ENCODE measurements at places on chromosomes 12 and 14.

GRCh38 chr14:103343905-103344797, 10.1 kb downstream of the EIF5 start:
- no peak for DNase-seq

- peak; percentile 22 for DNase-seq
These were observed 516 bp downstream of the ANKRD9 start for GRCh38 chr14:102508774-102509745.

GRCh38 chr14:103488960-103489359, 33.7 kb downstream of the CKB start:
- peak; percentile 57 for DNase-seq

- no peak for DNase-seq
These were observed 36.8 kb upstream of the GLIPR1 start for GRCh38 chr12:75443709-75444108.

GRCh38 chr12:118813778-118814357, 167.5 kb upstream of the SRRM4 start:
- DNase-seq, result no peak

DNA sequence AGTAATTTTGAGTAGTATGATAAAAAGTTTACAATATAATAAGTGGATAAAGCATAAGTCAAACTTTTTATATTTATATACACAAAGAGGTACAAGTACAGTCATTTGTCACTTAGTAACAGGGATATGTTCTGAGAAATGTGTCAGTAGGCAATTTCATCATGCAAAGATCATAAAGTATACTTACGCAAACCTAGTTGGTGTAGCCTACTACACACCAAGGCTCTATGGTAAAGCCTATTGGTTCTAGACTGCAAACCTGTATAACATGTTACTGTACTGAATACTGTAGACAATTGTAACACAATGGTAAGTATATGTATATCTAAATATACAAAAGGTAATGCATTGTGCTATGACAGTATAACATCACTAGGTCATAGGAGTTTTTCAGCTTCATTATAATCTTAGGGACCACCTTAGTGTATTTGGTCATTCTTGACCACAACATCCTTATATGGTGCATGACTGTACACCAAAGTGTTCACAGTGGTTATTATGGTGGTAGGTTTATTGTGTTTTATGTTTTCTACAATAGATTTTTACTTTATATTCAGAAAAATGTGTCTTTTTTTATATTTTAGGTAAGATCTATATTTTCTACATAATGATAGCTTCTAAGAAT, 14.9 kb upstream of the SCFD1 start:
- peak; percentile 58 for DNase-seq

GRCh38 chr12:79555028-79555925, 135.5 kb downstream of the PAWR start:
- DNase-seq, result peak; percentile 71

DNA sequence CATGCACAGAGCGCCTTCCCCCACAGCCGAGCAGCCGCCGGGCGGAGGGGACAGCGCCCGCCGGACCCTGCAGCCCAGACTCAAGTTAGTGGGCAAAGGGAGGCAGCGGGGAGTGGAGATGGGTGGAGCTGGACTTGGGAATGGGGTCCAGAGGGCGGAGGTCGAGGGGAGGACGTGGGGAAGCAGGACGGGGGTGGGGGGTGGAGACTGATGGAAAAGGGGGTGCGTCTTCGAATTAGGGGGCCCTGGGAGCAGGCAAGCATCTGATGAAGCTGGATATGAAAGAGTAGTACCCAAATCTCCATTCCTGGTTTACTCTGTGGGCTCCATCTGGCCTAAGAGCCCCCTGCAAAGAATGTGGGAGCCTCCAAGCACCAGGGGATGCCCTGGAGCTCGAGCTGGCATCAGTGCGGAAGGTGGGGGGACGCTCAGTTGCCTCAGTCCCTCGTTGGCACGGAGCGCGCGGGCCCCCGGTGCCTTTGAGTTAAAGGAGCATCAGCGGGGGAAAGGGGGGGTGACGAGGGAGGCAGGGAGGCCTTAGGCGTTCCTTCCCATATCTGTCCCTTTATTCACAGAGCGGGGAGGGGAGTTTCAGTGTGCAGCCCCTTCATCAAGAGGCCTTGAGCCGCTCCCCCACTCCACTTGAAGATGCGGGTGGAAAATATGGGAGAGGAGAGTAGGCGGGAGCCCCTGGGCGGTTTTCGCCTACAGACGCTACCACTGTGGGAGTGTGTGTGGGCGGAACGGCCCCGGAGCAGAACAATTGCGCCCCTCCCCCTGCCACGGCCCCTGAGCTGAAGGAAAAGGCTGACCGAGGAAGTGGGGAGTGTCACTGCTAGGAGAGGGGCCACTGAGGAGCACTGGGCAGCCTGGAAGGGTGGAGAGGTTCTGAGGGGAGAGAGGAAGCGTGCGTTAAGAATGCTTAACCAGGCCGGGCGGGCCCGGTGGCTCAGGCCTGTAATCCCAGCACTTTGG, 644 bp downstream of the NAB2 start:
- DNase-seq, result peak; percentile 55

GRCh38 chr12:53495903-53496751, 3.1 kb downstream of the MAP3K12 start:
- peak; percentile 58 for DNase-seq

DNA sequence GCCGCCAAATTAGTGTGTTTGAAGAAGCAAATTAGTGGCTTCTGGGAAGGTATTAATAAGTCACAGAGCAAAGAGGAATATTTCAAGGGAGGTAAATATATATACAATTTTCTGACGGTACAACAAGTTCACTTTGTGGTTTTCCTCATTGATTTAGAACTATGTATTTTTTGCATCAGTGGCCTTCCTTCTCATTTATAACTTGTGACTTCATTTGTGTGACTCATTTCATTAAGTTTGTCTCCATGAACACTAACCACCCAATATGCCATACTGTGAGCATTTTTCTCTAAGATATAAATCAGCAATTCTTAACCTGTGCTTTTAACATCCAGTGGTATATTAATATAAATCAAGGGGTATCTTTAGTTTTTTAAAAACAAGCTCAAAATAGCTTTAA, 29.3 kb upstream of the ARHGAP5 start:
- peak; percentile 24 for DNase-seq

DNA sequence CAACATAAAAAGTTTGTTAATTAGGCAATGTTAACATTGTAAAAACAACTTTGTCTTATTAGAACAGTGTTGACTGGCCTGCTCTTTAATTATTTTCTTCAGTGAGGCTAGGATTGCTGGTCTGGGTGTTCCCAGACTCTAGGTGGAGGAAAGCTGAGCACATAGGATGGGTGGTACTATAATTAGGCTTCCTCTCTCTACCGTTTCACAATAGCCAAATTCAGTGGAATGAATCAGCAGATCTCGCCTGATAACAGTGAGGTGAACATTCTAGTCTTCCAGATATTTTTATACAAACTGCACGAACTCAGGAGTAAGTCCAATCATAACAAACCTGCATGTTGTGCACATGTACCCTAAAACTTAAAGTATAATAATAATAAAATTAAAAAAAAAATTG, 11.9 kb downstream of the PTGDR start:
- DNase-seq, result peak; percentile 20

DNA sequence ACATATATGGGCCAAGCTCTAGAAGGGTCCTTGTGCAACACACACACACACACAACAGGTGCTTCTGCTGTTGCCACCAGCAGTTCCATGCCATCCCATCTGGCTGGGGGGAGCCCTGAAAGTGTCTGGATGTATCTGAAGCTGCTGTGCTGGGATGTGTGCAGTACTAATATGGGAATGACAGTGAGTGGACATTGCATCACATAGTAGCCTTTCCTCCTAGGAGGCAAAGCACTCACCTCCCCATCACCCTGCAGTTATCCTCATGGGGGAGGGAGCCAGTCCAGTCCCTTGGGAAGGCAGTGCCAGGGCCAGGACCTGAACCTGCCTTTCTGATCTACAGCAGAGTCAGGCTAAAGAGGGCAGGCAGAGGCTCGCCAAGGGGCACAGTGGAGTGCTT, 208.9 kb downstream of the CACNA1C start:
- no peak for DNase-seq

GRCh38 chr12:1924996-1925683, 6.7 kb upstream of the CACNA2D4 start:
- DNase-seq, result no peak

DNA sequence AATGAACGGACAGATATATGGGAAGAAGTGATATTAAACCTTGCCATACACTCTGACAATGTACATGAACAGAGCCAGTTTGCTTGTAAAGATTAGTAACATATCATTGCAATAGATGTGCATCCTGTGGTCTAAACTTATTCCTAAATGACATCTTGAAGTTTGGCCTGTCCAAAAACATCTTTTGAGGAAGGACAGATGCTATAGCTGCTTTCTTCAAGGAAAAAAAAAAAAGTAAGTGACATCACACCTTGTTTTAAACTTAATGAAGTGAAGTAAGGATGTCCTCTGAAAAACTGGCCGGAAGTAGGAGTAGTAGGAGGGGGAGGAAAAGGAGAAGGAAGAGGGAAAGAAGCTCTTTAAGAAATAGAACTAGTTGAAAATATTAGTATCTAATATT, 132.8 kb downstream of the RAD51B start:
- no peak for DNase-seq

DNA sequence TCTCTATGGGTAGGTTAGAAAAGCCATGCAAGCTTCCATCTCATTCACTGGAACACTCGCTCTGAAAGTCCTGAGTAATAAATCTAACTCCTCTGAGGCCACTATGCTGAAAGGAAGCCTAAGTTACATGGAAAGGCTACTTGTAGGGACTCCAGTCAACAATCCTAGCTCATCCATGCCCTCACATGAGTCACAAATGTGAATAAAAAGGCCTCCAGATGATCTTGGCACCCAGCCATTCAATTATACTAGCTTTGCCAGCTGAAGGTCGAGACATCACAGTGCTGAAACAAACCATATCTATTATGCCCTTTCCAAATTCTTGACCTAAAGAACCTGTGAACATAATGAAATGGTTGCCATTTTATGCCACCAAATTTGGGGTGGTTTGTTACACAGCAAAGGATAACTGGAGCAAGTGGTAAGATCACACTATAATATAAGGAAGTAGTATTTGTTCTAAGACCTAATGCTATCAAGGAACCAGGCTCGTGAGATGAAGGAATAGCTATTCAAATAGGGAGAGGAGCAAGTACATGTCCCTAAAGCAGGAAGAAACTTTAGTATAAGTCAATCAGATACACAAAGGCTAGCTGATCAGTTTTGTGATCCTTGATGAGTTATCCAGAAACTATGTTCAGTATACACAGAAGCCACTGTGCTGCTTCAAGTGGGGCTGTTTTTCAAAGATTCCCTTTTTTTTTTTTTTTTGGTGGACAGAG, 142.1 kb downstream of the MED13L start:
- DNase-seq, result peak; percentile 67

DNA sequence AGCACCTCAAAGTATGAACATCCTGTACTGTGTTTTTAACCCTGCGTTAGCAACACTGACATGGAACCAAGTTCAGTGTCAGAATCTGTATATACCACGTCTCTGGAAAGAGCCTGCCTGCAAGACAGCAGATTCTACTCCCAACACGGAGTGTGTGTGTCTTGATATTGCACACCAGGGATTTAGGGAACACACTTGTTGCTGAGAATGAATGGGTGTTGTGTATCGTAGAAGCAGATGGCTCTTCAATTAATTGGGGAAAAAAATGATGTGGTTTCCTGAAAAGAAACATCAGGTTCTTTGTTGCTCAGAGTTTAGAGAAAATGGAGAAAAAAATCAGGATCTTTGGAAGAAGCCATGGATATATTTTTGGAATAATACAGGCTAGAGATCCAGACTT, 170.8 kb downstream of the EGLN3 start:
- DNase-seq, result no peak

- DNase-seq, result no peak
These were observed 54.2 kb downstream of the ELK3 start for GRCh38 chr12:96248136-96248931.

- no peak for DNase-seq
These were observed 58.0 kb downstream of the SYNE2 start for GRCh38 chr14:63910583-63911363.

DNA sequence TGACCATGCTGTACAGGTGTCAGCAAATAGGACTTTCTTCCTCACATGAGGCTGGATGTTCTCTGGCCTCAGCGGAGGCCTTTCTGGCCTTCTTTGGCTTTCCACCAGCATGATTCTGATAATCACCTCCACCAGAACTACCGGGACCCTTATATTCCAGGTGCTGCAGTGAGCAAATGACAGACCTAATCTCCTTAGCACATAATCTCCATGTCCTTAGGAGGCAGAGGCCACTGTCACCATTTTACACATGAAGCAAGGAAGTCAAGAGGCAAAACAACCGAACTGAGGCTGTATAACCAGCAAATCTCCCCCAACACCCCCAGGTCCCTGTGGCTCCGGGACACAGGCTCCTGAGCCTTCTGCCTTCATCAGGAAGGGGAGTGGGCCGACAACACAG, 91.2 kb downstream of the ITPK1 start:
- DNase-seq, result no peak

DNA sequence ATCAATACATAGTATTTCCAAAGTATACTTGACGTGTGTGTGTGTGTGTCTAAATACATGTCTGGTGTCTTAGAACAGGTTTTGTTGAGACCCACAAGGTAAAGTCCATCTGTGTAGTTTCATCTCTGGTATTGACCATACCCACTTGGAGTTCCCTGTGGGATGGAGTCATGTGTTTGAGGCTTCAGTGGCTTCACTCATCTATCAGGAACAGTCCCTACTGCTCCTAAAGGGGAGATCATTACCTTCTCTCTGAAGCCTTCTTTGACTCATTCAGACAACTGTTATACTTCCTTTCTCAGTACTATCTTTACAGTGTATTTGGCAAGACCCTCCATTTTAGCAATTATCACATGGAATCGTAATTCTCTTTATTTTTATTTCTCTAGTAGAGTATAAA, 14.2 kb downstream of the RAB21 start:
- no peak for DNase-seq

Measured in astrocyte of the spinal cord (primary cell).